ENCODE measurements at places on chromosomes 16 and 17.

- no peak for DNase-seq
These were observed 204.8 kb upstream of the CHMP6 start for GRCh38 chr17:80786887-80787286.

DNA sequence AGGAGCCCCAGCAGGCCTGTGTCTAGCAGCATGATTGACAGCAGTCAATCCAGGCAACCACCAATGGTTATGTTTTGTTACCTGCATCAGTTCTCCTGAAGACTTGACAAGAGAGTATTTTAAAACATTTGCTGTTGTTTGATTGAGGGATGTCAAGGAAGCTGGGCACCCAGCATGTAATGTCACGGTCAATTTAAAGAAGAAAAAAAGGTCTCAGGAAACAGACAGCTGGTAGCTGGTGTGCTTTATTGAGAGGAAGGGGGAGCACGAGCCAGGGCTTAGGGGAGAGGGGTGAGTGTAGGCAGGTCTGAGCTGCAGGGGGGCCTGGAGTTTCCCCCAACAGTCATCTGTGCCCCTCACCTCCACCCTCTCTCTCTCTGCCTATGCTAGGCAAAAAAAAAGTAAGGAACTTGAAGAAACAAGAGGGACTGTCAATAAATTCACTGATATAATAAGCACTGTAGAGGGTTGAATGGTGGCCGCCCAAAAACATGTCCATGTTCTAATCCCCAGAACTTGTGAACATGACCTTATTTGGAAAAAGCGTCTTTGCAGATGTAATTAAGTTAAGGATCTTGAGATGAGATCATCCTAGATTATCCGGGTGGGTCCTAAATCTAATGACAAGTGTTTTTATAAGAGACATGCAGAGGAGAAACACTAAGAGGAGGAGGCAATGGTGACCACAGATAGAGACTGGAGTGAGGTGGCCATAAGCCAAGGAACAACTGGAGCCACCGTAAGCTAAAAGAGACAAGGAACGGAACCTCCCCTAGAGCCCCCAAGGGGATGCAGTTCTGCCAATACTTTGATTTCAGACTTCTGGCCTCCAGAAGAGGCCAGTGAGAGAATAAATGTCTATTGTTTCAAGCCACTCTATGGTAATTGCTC, 14.5 kb downstream of the TSPOAP1 start:
- DNase-seq, result no peak

- no peak for DNase-seq
These were observed 258.6 kb downstream of the NTN1 start for GRCh38 chr17:9279893-9280292.

DNA sequence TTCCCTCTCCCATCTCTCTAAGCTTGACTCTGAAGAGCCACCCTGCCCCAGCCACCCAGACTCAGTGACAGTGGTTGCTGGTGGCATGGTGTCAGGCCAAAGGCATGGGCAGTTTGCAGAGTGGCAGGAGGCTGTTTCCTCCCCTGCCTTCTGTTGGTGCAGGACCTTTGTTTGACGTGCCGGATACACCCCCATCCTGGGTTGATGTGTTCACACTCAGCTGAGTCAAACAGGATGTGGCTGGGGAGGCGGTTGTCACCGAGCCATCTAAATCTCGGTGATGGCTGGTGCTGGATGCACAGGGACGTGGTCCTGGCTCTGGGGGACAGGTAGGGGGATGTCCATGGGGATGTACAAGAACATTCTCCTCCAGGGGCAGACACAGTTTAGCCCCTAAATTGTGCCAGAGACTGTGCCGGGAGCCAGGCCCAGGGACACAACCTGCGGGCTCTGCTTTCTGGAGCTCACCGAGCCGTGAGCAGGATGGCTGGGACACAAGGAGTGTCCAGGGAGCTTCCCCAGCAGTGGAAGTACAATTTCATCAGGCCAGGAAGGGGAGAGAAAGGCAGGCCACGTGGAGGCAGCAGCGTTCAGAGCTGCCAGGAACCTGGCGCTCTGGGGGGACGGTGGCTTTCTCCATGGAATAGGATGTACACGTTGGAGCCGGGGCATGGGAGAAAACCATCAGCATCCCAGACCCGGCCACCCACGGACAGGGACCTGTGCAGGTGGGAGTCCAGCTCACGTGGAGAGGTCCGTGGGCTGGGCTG, 264.2 kb downstream of the SEC14L1 start:
- DNase-seq, result no peak

GRCh38 chr17:10226930-10227695, 28.7 kb upstream of the GAS7 start:
- DNase-seq, result no peak

GRCh38 chr16:46801428-46802049, 29.4 kb downstream of the C16orf87 start:
- no peak for DNase-seq

GRCh38 chr17:3660311-3660891, 8.0 kb downstream of the TAX1BP3 start:
- DNase-seq, result no peak

GRCh38 chr17:382644-383533, 30.3 kb upstream of the RPH3AL start:
- DNase-seq, result no peak

GRCh38 chr17:81482673-81483072, 29.9 kb downstream of the ACTG1 start:
- DNase-seq, result no peak

GRCh38 chr16:918068-918467, 52.7 kb downstream of the LMF1 start:
- peak; percentile 51 for DNase-seq

DNA sequence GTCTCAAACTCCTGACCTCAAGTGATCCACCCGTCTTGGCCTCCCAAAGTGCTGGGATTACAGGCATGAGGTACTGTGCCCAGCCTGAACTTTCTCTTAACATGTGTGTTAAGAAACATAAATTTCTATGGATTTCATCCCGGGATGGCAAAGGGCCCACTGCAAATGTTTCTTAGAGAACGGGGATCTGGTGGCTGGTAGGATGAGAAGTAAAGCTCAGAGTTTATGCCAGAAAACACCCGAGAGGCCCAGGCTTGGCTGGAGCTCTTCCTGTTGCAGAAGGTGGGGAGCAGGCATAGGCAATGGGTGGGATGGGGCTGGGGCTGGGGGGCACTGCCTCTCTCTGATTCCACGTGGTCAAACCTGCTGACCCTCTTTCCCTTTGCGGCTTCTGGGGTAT, 5.6 kb upstream of the CARHSP1 start:
- no peak for DNase-seq

DNA sequence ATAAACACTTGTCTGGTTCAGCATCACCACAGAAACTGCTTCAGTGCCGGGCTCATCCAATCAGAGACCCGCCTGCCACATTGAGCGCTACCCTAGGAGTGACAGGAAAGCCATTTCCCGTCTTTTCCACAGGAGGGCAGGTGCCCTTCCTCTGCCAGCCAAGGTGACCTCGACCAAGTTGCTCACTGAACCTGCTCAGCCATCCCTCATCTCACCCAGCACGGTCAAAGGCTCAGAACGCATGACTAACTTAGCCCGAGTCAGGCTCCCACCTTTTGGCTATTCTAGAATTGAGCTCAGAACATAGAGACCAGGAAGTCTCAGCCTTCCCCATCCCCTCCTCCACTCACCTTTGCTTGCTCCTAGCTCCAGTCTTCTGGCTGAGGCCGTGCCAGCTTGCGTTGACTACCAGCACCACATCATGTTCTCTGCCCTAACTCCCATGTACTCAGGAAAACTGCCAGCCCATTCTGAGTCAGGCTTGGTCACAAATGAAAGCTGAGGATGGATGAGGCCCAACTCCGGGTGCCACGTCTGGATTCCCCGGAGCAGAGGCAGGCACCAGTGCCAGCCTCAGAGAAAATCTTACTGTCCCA, 15.6 kb downstream of the MRPS23 start:
- no peak for DNase-seq

GRCh38 chr16:29784157-29784556, 6.1 kb downstream of the ZG16 start:
- no peak for DNase-seq

DNA sequence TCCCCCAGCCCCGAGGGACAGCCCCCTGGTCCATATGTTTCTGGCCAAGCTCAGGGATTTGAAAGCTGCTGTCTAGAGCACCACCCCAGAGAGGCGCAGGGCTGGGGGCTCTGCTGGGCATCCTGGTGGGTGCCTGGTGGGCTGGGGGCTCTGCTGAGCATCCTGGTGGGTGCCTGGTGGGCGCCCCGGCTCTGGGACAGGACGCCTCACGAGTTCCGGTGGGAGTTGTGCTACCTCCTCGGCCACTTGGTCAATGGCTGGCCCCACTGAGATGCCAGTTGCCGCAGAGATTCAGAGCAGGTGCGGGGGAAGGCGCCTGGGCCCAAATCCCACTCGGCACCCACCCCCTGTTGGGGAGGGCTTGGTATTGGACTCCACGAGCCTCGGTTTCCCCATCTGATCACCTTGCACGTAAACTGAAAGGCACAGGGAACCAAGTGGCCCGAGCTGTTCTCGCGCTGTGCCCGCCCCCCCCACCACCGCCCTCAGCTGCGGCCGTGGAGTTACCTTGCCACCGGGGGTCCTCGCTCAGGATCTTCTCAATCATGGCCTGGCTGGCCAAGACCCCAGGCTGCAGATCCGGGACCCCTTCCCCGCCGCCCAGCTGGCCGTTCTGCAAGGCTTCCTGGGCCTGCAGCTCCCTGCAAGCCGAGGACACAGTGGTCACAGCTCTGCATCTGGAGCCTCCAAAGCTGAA, 13.3 kb downstream of the UNKL start:
- DNase-seq, result no peak

DNA sequence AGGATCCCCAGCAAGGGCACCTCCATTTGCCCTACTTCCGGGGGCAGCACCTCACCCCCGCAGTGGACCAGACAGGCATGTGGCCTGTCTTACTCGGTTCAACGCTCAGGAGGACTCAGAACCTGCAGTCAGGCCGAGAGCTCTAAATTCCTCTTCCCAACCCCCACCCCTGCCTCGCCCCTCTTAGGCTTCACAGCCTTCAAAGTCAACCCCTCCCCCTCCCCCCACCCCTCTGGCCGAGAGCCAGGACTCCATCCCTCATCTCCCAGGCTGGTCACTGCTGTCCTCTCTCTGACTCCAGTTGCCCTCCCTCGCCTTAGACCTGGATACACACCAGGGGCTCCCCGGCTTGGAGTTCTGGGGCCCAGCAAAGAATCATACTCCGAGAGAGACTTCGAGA, 8.1 kb upstream of the HS3ST6 start:
- DNase-seq, result no peak

GRCh38 chr17:42618442-42619150, 9.1 kb downstream of the TUBG1 start:
- peak; percentile 53 for DNase-seq

DNA sequence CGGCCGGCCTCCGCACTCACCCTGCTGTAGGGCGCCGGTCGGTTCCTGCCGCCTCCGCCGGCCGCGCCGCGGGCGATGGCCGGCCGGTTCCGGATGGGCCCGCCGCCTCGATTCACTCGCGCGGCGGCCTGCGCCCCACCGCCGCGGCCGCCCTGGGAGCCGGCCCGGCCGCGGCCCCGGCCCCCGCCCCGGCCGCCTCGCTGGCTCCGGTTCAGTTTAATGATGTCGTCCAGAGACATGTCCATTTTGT, 158 bp downstream of the ALYREF start:
- no peak for DNase-seq

DNA sequence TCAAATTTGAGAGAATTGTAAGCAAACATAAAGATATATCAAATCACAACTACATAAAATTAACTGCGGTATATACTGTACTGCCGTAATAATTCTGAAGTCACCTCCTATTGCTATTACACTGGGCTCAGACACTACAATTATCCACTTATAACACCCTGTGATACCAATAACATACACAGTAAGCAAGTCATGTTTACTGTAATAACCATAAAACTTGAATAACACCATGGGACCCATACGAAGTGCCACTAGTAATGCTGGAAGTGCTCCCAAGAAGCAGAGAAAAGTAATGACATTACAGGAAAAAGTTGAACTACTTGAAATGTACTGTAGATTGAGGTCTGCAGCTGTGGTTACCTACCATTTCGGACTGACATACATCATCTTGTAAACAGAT, 24.0 kb downstream of the CMC2 start:
- no peak for DNase-seq

GRCh38 chr17:34996422-34997285, 16.3 kb downstream of the LIG3 start:
- DNase-seq, result no peak

GRCh38 chr16:2971985-2972784, 3.0 kb downstream of the PAQR4 start:
- DNase-seq, result no peak

DNA sequence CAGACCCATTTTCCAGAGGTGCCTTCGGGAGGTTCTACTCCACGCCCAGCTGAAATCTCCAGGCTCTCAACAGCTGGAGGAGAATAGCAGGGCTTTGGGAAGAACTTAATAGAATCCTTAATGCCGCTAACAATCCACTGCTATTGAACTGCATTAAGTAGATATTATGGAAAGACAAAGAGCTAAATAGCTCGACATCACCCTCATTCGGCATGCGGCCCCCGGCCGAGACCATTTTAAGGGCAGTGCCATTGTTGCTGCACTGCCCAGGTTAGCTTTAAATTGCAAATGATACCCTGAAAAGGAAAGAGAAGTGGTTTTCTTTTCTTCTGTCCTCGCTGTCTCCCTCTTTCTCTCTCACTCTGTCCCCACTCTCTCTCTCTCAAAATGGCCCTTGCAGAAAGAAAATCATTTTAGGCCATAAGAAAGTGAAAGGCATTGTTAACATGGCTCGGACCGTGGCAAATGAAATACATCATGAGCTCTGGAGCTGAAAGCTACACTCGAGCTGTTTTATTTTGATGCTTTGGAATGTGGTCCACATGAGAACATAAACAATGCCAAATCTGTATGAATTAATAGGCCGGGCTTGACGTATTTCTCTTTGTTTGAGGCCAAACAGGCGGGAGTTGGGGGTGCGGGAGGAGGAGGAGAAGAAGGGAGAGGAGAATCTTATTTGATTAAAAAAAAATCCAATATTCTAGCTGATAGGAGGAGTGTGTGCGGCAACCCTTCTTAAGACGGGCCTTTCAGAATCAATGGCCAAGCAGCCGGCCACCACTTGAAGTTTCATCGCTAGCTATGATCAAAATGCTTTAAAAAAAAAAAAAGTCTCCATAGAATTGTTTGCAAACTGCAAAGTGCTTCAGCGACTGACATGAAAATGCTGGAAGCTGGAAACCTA, 298.8 kb upstream of the IRX3 start:
- no peak for DNase-seq

GRCh38 chr17:60554377-60554788, 28.3 kb upstream of the APPBP2 start:
- DNase-seq, result no peak

DNA sequence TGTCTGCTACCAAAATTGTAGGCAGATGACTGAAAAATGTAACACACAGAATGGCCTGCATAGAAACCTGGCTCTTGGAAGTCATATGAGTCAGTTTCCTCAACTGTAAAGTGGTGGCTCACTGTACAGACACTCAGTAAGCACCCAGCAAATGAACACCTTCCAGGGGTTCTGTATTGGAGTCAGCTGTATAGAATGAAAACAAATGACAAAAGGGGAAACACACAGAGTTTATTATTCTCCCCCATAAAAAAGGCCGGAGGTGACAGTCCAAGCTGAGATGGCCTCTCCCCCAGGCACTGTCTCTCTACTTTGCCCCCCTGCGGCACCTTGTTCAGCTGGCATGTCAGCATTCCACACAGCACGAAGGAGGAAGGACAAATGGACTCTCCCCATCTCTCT, 6.2 kb upstream of the MEOX1 start:
- DNase-seq, result no peak

GRCh38 chr16:59021751-59022150, 287.6 kb upstream of the GOT2 start:
- DNase-seq, result no peak

All from NCI-H774 (cell line).